Panc1 (cell line): ENCODE measurements at places on chromosomes 6 and 20.

DNA sequence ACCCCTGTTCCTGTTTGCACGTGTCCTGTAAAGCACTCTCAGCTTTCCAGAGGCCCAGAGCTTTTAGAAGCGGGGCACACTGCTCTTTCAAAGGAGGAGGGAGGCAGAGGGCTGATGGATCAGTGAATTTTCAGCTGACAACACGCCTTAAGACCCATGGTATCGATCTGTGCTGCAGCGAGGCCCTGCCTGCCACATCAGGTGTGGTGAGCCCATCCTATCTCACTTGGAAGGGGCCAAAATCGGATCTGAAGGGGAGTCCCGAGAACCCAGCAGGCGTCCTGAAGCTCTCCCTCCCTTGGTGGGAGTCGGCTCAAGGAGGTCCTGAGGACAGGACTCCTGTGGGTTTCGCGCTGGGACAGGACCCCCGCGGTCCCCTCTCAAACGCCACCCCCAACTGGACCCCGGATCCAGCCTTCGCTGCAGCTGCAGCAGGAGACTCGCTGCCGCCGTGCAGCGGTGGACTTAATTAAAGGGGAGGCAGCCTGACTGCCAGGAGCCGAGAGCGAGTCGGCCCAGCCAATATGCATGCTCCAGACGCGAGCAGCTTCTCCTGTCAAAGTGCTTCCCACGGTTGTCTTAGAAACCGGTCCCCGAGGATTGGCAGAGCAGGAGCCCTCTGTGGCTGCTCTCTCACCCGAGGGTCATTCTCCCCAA, 580.0 kb upstream of the ZNF337 start:
- DNase-seq, result no peak

DNA sequence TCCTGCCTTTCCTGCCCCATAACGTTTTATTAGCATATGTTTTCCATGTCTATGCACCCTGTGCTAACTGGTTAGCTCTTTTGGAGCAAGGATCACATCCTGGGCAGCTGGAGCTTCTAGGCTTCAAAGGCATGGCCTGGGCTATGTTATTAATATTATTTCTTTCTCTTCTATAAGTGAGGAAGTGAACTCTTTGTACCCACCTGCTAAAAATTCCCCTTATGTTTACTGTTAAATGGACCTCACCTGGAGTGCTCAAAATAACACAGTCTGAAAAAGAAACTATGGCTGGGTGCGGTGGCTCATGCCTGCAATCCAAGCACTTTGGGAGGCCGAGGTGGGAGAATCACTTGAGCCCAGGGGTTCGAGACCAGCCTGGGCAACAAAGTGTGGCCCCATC, 97.8 kb downstream of the TNFAIP3 start:
- DNase-seq, result no peak

DNA sequence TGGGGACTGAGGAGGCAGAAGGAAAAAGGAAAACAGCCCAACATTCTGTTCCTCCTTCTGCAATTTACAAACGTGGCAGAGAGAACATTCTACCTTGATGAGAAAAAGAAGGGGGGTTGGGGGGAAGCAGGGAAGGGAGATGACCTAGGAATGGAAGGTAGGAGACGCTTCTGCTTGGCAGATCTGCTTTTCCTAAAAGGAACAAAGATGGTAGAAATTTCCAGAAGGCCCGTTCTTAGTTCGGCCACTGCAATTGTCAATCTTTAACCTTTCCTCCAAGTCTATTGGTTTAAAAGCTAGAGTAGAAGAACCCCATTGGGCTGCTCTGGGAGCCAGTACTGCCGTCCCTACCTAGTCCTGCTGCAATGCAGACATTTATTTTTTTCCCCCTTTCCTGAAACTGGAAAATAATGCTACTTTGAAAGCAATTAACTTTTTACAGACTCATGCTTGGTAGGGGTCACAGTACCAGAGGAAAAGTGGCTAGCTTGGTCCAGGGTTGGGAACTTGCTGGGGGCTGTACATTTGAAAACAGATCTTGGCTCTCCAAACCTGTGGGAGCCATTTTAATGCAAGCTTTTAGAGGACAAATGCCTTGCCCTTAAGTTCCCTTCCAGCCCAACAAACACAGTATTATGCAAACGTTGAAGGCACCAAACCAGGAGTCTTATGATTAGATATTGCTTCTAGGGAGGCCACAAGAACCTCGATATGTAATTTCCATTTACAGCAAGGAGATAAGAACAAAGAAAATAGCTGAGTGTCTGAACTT, 2.6 kb downstream of the ZMYND8 start:
- DNase-seq, result no peak

DNA sequence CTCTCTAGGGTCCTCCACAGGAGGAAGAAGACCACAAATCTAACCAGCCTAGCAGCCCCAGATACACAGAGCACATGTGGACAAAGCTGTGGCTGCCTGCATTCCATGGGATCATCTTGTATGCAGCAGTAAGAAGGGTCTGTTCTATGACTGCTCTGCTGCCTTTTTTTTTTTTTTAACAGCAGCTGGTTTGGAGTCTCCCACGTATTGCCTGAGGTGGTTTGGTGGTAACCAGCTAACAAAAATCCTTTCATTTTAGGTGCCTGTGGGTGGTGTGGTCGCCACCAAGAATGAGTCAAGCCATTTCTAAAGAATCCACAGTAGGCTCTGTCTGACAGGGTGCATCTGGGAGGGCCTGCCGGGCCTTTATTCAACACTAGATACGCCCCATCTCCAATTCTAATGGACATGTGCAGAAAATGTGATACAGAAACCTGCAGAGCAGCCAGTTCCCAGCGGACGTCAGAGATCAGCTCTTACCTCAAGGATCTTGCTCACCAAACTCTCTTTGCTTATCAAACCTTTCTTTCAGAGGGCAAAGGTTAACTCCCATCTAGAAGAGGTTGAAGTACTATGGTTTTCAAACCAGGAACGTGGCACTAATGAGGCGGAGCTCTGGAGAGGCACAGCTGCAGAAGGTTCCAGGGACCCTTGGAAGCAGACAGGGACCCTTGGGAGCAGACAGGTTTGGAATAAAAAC, 32.0 kb downstream of the GNAS-AS1 start:
- DNase-seq, result no peak

- DNase-seq, result no peak
Measured at GRCh38 chr20:50844430-50845100, 49.7 kb downstream of the BCAS4 start.

DNA sequence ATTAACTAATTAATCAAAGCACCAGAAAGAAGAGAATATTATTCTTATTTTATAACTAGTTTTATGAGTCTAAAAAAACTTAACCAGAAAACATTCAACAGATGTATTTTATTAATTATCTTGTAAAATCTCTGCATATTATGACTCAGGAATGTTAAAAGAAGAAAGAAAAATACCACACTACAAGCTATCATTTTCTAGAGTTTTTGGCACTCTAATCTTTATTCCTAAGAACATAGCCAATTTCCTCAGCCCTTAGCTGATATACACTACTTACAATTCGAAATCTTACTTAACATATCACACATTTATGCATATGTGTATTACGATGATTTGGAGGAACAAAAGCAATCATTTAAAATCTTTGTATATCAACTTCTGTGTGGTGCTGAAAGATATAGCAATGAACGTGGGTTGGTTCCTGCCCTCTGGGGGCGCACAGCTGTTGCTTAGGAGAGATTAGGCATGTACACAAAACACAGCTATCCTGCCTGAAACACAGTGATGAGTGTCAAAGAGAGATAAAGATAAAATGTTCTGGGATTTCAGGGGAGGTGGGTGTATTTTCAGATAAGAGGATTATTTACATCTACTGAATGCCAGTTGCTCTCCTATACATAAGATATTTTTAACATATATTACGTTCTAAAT, 404.5 kb downstream of the SYNE1 start:
- DNase-seq, result no peak

GRCh38 chr6:89034586-89035251, 45.8 kb upstream of the PNRC1 start:
- no peak for DNase-seq

GRCh38 chr6:33709605-33710295, 1.8 kb downstream of the UQCC2 start:
- DNase-seq, result no peak

- no peak for DNase-seq
Measured at GRCh38 chr6:109961611-109962041, 16.5 kb upstream of the GPR6 start.

GRCh38 chr6:79436241-79436640, 101.0 kb downstream of the LCA5 start:
- no peak for DNase-seq

- no peak for DNase-seq
Measured at GRCh38 chr6:157850030-157850429, 27.0 kb downstream of the SNX9 start.

GRCh38 chr6:170033666-170034065, 257.2 kb downstream of the DLL1 start:
- DNase-seq, result no peak

DNA sequence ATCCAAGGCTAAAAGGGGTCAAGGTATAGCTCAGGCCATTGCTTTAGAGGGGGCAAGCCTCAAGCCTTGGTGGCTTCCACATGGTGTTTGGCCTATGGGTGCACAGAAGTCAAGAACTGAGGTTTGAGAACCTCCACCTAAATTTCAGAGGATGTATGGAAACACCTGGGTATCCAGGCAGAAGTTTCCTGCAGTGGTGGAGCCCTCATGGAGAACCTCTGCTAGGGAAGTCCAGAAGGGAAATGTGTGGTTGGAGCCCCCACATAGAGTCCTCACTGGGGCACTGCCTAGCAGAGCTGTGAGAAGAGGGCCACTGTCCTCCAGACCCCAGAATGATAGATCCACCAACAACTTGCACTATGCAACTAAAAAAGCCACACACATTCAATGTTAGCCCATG, 678.7 kb upstream of the ADGRB3 start:
- no peak for DNase-seq

DNA sequence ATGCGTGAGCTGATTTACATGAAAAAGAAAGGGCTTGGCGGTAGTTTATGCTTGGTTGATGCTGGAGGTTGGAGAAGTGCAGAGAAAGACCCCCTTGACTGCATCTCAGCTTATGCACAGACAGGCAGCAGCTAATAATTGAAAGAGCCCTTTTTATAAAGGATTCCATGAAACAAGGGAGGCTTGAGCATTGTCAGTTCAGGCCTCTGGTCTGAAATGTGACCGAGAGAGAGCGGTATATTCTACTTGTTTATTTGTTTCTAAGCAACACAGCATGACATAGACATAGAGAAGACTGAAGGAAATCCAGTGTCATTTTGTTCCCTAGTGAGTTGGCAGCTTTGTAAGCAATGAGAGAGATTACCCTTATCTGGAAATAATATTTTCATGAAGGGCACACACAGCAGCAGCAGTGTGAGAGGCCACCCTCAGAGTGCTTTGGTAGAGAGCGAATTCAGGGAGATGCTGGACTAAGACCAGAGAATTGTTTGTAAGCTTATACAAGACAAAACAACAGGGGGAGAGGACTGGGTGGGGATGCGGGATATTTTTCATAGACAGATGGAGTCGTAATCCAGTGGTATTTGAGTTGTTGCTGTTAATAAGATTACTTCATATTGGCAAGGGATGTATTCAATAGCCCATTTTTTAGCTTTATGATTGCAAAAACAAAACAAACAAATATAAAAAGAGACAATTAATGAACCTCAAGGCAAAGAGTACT, 34.6 kb upstream of the LAMA2 start:
- no peak for DNase-seq

DNA sequence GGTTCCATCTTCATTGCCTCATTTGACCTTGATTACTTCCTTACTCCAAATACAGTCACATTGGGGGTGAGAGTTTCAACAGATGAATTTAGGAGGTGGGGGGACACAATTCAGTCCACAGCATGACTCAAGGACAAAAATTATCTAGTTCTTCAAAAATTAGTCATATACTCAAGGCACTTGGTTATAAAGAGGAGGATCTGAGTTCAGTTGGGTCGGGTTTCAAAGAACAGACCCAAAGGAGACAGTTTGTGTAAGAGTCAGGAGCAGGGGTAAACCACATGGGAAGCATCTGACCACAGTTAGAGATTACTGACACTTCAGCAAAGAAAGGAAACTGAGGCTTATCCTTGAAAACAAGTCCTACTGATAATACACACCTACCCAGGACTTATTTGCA, 138.0 kb downstream of the TBC1D7 start:
- DNase-seq, result no peak

GRCh38 chr6:30149858-30150550, 11.0 kb downstream of the TRIM10 start:
- DNase-seq, result no peak

- no peak for DNase-seq
Measured at GRCh38 chr20:45823949-45824835, 2.9 kb downstream of the TNNC2 start.

DNA sequence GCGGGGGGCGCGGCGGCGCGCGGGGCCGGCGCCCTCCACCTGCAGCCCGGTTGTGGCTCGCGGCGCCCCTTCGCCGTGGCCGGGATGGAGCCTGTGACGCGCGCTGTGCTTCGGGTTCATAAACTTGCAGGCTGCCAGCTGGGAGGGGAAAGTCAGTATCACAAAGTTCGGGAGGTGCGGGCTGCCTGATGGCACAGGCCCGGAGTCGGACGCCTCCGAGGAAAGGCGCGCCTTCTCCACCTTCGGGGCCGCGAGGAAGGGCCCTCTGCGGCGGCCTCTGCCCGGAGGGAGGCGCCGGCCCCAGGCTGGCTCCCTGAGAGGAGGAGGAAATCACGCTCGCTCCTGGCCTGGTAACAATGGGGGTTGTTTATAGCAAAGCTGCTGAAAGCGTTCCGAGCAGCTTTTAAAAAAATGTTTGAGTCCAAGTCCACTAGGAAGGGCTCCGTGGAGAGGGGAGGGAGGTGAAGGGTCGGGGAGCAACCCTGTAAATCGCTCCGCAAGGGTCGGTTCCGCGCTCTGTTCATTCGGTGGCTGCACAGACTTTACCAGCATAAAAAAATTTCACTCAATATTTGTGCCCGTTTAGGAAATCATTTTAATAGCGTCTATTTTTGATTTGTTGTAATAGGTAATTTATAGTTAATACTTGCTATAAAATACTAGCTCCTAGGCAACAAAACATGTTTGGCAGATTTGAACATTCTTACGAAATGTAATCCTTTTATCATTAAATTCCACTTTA, 1.0 kb downstream of the AFDN start:
- DNase-seq, result no peak

- DNase-seq, result no peak
Measured at GRCh38 chr6:46414398-46414797, 76.9 kb downstream of the RCAN2 start.

DNA sequence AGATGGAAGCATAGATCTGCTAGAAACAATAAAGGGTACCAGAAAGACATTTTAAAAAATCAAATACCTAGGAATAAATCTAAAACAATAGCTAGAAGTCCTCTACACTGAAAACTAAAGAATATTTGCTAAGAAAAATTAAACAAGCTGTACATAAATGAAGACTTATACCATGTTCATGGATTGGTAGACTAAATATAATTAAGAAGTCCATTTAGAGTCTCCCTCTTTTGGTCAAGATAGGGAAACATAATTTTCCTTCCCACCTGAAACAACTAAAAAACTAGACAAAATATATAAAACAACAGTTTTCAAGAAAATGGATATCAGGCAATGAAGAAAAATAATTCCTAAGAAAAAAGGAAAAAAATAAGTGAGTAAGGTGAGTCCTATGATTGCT, 120.0 kb upstream of the TAB2 start:
- no peak for DNase-seq
